AML-193 (cell line): ENCODE measurements at places on chromosomes 1 and 21.

DNA sequence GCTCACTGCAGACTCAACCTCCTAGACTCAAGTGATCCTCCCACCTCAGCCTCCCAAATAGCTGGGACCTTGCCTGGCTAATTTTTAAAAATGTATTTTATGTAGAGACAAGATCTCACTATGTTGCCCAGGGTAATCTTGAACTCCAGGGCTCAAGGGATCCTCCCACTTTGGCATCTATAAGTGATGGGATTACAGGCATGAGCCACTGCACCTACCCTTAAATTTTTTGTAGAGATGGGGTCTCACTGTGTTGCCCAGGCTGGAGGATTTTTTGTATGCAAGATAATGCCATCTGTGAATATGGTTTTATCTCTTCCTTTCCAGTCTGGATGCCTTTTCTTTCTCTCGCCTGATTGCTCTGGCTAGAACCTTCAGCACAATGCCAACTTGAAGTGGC is 8.7 kb upstream of the DCAF8 start:
- DNase-seq: no peak

DNA sequence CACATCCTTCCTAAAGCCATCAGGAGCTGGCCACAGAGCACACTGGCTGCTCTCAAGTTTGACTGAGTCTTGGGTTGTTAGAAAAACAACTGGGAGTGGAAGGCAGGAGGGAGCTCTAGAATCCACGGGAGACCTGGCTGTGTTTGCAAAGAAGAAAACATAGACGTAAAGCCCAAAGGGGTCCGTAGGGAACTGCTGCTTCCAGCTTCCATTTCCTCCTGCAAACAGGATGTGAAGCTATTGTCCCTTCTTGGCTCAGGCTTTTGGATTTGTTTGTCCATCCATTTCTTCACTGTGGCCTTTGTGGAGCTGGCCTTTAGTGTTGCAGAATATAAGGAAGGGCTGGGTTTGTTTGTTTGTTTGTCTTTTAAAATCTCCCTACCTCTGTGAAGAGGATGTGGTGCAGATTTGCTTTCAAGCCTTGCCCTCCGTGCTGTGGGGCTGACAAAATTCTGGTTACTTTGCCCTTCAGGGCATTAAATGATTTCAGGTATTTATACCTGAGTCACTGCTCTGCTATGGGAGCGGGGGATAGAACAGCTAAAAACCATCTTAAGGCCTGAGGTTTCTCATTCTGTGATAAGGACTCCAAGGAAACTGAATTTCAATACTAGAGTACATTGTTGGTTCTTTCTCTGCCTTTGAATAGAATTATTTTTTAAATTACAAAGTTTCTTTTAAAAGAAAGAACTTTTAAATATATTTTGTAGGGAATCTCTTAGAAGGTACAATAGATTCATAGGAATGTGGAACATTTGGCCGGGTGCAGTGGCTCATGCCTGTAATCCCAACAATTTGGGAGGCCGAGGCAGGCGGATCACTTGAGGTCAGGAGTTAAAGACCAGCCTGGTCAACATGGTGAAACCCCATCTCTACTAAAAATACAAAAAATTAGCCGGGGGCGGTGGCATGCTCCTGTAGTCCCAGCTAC is 74.3 kb downstream of the MPZL1 start:
- DNase-seq: no peak

DNA sequence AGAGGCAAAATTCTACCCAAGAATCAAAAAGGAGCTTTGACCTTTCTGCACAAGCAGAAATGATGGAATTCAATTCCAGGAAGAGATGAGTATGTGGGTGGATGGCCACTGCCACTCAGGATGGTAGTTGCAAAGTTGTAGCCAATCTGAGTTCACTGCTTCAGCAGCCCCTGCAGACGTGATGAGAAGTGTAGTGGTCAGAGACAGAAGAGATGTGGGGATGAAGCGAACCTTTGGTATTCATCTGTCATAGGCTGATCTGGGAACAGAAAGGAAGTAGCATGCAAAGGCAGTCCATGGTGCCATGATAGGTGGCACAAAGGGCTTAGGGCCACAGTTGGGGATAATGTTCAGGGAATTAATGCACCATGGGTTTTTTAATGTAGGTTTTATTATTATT is 81.1 kb upstream of the PGBD5 start:
- DNase-seq: no peak

DNA sequence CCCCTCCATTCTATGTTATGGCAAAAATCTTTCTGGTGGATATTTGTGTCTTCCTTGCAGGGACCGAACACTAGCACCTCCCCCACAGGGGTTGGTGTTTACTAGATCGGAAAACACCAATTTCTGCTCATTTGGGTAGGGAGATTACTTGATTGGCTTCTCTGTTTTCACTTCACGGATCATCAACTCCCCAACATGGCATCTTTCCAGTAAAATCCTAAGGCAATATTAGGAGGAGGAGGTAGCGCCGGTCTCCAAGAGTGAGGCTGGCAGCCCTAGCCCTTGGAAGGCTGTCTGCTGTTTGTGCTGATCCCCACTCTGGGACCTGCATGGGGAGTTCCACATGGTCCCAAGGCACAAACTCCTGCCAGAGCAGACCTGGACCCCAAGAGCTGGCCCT is 12.2 kb downstream of the VASH2 start:
- no peak for DNase-seq

DNA sequence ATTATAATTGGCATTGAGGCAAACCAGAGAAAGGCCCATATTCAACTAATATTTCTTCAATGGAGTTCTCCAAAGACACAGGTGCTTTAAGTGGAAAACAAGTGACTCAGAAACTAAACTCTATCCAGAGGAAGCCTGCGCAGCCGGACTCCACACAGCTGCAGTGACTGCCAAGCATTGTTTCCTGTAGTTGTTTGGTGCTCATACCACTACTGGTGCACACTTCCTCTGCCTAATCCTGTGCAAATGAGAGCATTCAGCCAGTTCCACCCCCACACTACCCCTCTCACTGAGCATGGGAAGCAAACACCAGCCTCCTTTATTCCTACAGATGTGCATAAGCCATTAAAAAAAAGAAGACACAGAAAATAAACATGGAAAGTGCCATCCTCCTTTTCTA is 102.9 kb downstream of the VAV3 start:
- DNase-seq: no peak

GRCh38 chr1:201606096-201606495 is 67.2 kb downstream of the NAV1 start:
- no peak for DNase-seq

- no peak for DNase-seq
Measured at GRCh38 chr1:244092964-244093638, 42.0 kb downstream of the ZBTB18 start.
